LNCaP clone FGC (cell line): ENCODE measurements at places on chromosomes 7 and 10.

DNA sequence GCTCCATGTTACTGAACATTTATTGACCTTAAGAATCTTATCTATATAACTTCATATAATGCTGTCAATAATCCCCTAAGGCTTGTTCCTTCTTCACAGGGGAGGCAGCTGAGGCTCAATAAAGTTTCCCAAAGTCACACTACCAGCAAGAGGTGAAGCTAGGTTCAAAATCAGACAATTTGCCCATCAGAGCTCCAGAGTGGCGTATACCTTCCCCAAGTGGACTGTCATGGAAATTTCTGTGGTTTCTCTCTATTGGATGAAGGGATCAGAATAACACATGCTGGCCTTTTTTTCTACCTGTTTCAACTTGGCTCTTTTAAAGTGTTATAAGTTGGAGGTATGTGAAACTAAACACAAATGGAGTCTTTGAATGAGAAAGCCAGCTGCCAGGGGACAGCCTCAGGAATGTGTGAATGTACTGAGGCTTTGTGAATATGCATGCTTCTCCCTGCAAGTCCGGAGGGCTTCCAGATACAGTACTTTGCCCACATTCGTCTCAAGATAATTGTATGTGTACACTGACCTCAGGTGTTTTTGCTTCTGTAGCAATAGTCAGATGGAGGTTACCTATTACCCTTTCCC is 656.3 kb upstream of the CELF2 start:
- DNase-seq = no peak

GRCh38 chr7:141312828-141313521 is 238.2 kb upstream of the AGK start:
- DNase-seq = no peak

- no peak for DNase-seq
Observed at GRCh38 chr10:13213163-13213562, 21.0 kb downstream of the UCMA start.

- no peak for DNase-seq
Observed at GRCh38 chr10:807163-807957, 117.9 kb upstream of the DIP2C start.

GRCh38 chr7:4906682-4907081 is 23.2 kb upstream of the RADIL start:
- DNase-seq = no peak

GRCh38 chr7:132140341-132140740 is 435.9 kb downstream of the PLXNA4 start:
- DNase-seq = no peak

GRCh38 chr7:92963566-92963965 is 127.2 kb upstream of the CDK6 start:
- DNase-seq = no peak

DNA sequence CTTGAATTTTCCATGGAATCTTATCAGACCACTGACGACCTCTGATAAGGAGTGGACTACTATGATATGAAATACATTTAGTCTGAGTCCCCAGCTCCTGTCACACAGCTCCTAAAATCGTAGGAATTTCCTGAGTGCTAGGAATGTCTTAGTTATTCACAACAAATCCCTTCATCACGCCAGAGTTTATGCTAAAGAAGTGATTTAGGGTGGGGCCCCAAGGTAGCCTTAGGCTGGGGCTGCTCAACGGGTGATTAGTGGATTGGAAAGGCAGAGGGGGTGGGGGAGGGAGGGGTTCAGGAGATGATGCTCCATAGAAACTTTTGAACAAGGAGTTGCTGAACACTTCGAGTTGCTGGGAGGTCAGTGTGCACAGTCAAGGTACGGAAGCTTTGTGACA is 7.0 kb upstream of the TET1 start:
- no peak for DNase-seq

GRCh38 chr7:134129856-134130523 is 2.9 kb downstream of the LRGUK start:
- DNase-seq = no peak

DNA sequence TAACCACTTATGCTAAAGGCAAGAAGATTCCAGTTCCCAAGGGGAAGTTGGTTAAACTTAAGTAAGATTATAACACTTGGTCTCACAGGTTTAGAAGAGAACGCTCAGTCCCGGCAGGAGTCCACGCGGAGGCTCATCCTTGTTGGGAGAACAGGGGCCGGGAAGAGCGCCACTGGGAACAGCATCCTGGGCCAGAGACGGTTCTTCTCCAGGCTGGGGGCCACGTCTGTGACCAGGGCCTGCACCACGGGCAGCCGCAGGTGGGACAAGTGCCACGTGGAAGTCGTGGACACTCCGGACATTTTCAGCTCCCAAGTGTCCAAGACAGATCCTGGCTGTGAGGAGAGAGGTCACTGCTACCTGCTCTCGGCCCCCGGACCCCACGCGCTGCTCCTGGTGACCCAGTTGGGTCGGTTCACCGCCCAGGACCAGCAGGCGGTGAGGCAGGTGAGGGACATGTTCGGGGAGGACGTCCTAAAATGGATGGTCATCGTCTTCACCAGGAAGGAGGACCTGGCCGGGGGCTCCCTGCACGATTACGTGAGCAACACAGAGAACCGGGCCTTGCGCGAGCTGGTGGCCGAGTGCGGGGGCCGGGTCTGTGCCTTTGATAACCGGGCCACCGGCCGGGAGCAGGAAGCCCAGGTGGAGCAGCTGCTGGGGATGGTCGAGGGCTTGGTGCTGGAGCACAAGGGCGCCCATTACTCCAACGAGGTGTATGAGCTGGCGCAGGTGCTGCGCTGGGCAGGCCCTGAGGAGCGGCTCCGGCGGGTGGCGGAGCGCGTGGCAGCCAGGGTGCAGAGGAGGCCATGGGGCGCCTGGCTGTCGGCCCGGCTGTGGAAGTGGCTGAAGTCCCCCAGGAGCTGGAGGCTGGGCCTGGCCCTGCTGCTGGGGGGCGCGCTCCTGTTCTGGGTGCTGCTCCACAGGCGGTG is 3.8 kb downstream of the GIMAP1 start:
- DNase-seq = no peak

DNA sequence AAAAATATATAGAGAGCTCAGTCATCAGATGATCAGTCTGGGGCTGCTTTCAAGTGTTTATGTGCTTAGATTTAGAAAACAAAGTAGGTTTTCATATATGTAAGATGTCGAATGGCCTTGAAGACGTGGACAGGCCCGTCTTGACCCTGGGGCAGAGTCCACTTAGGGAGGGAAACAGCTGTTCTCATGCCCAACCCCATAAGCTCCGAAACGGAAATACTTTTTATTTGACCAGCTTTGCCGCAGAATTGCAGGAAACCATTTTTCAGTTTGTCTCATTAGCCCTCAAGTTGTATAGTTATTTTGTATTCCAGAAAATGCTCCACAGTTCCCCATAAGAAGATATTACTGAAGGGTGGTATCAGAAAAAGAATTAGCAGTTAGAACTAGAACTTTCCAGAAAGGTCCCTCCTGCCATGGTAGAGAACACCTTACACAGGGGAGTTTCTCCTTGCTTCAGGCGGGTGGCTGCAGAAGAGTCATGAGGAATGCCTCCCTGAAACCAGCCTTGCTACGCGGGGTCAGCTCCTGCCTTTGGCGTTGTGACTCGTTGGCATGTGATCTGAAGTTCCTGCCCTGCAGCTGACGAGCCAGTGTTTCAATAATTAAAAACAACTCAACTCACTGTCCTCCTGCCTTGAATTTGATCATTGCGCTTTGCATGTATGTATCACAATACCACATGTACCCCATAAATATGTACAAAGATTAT is 192.7 kb downstream of the CELF2 start:
- no peak for DNase-seq

GRCh38 chr10:47413531-47414226 is 29.6 kb upstream of the ZNF488 start:
- no peak for DNase-seq
